B cell (primary cell): ENCODE measurements at places on chromosomes 11 and 22. TPM values are rescaled to one million over a fixed set of nuclear protein-coding genes. Genes with fewer than 3 reads are reported as not detected.

GRCh38 chr22:20520093-20520511 lies 12.7 kb downstream of the MED15 start:
- no peaks in the 10 kb centered on the region for H3K27me3 ChIP-seq
- H3K36me3 ChIP-seq = peaks cover 45% of the 10 kb centered on the region
- DNase-seq = no peak
- no peak overlapping the region for H3K27ac ChIP-seq

DNA sequence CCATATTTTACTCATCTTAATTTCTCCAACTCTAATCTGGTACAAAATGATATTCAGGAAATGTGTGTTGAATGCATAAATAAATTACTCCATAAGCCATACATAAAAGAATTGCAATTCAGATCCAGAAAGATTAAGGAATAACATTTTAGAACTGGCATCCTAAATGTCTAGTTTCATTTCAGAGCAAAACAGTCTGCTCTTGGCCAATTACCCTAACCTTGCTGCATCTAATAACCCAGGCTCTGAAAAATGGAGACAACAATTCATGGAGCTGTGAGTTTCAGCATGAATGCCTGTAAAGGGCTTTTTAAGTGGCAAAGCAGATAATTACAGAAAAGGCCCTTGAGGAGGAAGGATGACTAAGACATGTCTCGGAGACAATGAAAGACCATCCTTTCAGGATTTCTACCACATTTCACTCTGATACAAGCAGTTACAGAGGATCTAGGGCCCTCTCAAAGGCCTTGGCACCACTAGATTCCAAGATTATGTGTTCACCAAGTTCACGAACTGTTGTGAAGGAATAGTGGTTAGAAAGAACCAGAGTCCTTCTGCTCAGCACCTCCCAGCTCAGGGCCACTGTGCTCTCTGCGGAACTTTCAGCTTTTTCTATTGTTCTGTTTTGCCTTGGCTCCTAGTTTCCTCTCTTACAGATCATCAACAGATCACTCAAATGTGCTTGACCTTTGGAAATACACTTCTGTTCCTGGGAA lies 157.6 kb upstream of the BLID start:
- H3K36me3 ChIP-seq = no peaks in the 10 kb centered on the region
- H3K4me3 ChIP-seq = no peak overlapping the region
- no peak for DNase-seq
- H3K27me3 ChIP-seq = no peaks in the 10 kb centered on the region
- no peaks in the 10 kb centered on the region for H3K4me1 ChIP-seq

KCNJ11 gene
- 0.46 and 1.4 TPM in 2 replicates for polyA plus RNA-seq

GRCh38 chr11:100338144-100338840 lies 348.8 kb upstream of the ARHGAP42 start:
- no peak overlapping the region for H3K4me3 ChIP-seq
- H3K27ac ChIP-seq = no peak overlapping the region
- no peaks in the 10 kb centered on the region for H3K27me3 ChIP-seq
- DNase-seq = no peak
- H3K36me3 ChIP-seq = no peaks in the 10 kb centered on the region

DNA sequence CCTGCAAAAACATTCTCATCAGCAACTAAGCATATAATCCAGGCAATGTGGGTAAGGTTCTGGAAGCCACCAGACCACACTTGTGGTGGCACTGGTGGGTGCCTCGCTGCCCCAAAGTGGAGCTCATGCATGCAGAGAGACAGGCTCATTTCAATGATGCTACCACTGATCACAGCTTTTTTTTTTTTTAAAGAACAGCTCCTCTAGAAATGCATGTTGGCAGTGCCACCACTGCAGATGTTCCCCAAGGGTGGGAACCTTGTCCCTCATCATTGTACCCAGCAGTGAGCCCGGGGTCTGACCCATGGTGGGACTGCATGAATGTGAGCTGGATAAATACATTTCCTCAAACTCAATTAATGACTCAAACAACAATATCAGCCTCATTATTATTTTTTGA lies 31.1 kb upstream of the SERPIND1 start:
- no peaks in the 10 kb centered on the region for H3K36me3 ChIP-seq
- DNase-seq = no peak
- no peak overlapping the region for H3K4me3 ChIP-seq
- no peaks in the 10 kb centered on the region for H3K27me3 ChIP-seq

DNA sequence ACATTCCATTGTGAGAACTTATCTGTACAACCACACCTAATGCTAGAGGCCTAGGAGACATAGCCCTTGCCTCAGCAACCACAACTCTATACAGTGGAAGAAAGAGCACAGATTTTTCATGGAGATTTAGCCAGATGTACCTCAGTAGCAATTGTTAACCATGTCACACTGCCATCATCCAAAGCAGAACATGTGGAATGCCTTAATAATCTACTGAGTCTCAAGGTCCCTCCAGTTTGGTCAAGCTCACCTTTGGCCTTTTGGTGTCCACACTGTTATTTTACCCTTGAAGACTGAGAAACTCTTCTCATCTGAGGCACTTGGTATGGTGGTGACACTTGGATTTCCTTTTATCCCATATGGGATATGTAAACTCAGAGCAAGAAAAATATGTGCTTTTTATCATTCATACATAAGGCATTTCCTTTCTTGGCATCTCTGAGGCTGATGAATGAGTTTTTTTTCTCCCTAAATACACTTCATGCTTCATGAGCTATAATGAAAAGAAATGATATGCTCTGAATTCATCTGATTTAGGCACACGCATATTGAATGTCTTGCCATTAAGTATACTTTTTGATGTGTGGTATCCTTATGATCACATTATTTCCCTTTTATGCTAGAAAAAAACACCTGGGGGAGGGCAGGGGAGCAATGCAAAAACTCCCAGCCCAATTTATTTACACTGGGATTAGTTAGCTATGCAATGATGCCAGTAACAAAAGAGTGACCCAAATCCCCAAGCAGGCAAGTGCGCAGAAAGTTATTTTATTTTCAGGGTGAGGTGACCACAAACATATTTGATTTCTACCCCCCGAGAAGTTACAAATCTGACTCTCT lies 63.3 kb upstream of the ME3 start:
- H3K27ac ChIP-seq = no peak overlapping the region
- no peaks in the 10 kb centered on the region for H3K4me1 ChIP-seq
- DNase-seq = no peak
- no peaks in the 10 kb centered on the region for H3K27me3 ChIP-seq
- no peaks in the 10 kb centered on the region for H3K36me3 ChIP-seq
- H3K4me3 ChIP-seq = no peak overlapping the region

- no peak overlapping the region for H3K27ac ChIP-seq
- H3K27me3 ChIP-seq = no peaks in the 10 kb centered on the region
- H3K4me1 ChIP-seq = no peaks in the 10 kb centered on the region
- H3K4me3 ChIP-seq = no peak overlapping the region
- no peak for DNase-seq
These were observed 550.0 kb downstream of the MN1 start for GRCh38 chr22:27251563-27251962.

GRCh38 chr22:36377022-36377631 lies 10.6 kb downstream of the MYH9 start:
- peak overlapping the region; percentile 88 for H3K27ac ChIP-seq
- H3K36me3 ChIP-seq = peaks cover 4% of the 10 kb centered on the region
- peaks cover 99% of the 10 kb centered on the region for H3K4me1 ChIP-seq
- H3K27me3 ChIP-seq = no peaks in the 10 kb centered on the region
- peak; percentile 71 for DNase-seq
- peak overlapping the region; percentile 41 for H3K4me3 ChIP-seq

GRCh38 chr11:121154486-121155314 lies 53.7 kb downstream of the TECTA start:
- H3K27ac ChIP-seq = no peak overlapping the region
- no peak overlapping the region for H3K4me3 ChIP-seq
- no peak for DNase-seq
- H3K27me3 ChIP-seq = no peaks in the 10 kb centered on the region
- no peaks in the 10 kb centered on the region for H3K36me3 ChIP-seq

- no peaks in the 10 kb centered on the region for H3K36me3 ChIP-seq
- H3K27ac ChIP-seq = no peak overlapping the region
- no peak overlapping the region for H3K4me3 ChIP-seq
These were observed 369.8 kb upstream of the CCDC90B start for GRCh38 chr11:83655976-83656375.

OR8B8 gene
- not detected in 2 replicates for polyA plus RNA-seq

- no peaks in the 10 kb centered on the region for H3K27me3 ChIP-seq
- peaks cover 22% of the 10 kb centered on the region for H3K4me1 ChIP-seq
- peaks cover 62% of the 10 kb centered on the region for H3K36me3 ChIP-seq
- peak; percentile 19 for DNase-seq
- H3K4me3 ChIP-seq = no peak overlapping the region
These were observed 6.0 kb downstream of the CFL1 start for GRCh38 chr11:65851811-65852507.

PHLDB1 gene
- 0.23 and 0.46 TPM in 2 replicates for polyA plus RNA-seq

OR10A2 gene
- not detected in 2 replicates for polyA plus RNA-seq

RASGRP2 gene
- polyA plus RNA-seq = 1,139 and 1,316 TPM in 2 replicates

PGA3 gene
- 0.12 TPM in 1 of 2 replicates, not detected in the other for polyA plus RNA-seq

GRCh38 chr11:71246559-71246958 lies 5.8 kb downstream of the SHANK2 start:
- H3K36me3 ChIP-seq = no peaks in the 10 kb centered on the region
- no peak overlapping the region for H3K27ac ChIP-seq
- DNase-seq = no peak
- H3K4me3 ChIP-seq = no peak overlapping the region
- H3K4me1 ChIP-seq = peaks cover 17% of the 10 kb centered on the region

- no peak for DNase-seq
- H3K36me3 ChIP-seq = no peaks in the 10 kb centered on the region
- H3K27me3 ChIP-seq = no peaks in the 10 kb centered on the region
- no peak overlapping the region for H3K4me3 ChIP-seq
These were observed 363.0 kb downstream of the SHANK2 start for GRCh38 chr11:70889411-70889810.

- no peak for DNase-seq
- H3K27ac ChIP-seq = no peak overlapping the region
- peaks cover 3% of the 10 kb centered on the region for H3K4me1 ChIP-seq
- no peaks in the 10 kb centered on the region for H3K27me3 ChIP-seq
- H3K4me3 ChIP-seq = no peak overlapping the region
These were observed 61.7 kb downstream of the ME3 start for GRCh38 chr11:86610559-86611341.
